Activated CD8-positive, alpha-beta T cell treated with anti-CD3 and anti-CD28 coated beads for 36 hours (primary cell): ENCODE measurements at places on chromosomes 11 and 22. TPM values are rescaled to one million over a fixed set of nuclear protein-coding genes. Genes with fewer than 3 reads are reported as not detected.
A peak's percentile ranks its signal among the peaks of the same experiment; 100 is the strongest.

DNA sequence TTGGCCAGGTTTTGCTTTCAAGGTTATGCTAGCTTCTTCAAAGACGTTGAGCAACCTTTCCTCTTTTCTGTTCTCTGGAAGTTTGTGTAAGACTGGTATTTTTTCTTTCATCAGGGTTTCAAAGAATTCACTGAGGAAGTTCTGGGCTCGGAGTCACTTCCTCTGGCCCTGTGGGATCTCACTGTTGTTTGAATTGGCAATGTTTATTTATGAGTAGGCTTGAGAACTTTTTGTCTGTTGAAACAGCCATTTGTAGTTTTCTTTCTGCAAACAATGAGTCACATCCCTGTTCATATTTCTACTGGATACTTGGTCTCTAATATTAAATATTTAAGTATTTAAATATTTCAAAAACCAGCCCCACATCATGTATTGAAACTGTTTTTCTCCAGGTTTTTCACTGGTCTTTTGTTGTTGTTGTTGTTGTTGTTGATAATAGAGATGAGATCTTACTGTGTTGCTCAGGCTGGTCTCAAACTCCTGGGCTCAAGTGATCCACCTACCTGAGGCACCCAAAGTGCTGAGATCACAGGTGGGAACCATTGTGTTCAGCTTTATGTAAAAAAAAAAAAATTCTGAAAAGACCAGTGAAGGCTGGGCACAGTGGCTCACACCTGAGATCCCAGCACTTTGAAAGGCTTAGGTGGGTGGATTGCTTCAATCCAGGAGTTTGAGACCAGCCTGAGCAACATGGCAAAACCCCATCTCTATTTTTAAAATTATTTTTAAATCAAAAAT is 26.9 kb downstream of the SUSD2 start:
- no peak for DNase-seq

DNA sequence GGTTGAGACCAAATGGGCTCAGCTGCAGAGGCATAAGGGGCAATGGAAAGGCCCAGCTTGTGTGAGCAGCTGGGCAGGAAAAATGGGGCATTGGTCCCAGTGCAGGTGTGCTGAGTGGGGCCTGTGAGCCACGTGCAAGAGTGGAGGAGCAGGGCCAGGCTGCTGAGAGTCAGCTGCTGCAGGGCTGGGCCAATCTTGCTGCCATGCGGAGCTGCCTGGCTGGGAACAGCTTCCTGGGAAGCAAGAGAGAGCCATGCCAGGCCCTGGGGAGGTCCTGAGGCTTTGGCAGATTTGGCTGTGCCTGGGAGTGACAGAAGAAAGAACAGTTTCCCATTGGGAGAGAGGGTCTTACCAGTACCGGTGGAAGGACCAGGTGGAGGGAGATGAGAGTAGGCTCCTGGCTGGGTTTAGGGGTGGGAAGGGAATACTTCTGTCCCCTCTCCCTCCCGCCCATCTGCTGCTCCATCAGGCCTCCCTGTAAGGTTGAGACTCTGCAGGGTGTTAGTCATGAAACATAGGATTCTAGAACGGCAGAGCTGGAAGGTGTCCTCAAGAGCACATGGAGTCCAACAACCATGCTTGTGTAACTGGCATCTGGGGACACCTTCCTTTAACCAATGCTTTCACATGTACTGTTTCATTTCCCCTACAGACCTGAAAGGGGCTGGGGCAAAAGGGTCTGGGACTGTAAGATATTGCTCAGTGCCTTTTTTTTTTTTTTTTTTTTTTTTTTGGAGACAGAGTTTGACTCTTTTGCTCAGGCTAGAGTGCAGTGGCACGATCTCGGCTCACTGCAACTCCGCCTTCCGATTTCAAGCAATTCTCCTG is 10.4 kb downstream of the SEPTIN3 start:
- no peak for DNase-seq

DNA sequence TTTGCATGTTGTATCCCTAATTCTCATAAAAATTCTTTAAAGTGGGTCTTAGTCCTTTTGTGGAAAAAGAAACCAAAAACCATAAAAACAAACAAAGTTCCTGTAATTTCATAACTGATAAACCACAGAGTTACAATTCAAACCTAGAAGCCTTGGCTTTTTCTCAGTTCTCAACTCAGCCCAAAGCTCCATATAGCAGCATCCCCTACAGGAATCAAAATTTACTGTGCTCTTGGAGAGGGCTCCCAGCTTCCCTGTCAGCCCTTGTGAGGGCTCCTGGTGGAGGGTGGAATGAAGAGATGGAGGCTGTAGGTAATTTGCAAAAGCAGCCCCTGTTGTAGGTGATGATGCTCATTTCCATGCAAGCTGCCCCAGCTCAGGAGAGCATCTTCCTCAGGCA is 506.1 kb upstream of the KIRREL3 start:
- no peak for DNase-seq

DNA sequence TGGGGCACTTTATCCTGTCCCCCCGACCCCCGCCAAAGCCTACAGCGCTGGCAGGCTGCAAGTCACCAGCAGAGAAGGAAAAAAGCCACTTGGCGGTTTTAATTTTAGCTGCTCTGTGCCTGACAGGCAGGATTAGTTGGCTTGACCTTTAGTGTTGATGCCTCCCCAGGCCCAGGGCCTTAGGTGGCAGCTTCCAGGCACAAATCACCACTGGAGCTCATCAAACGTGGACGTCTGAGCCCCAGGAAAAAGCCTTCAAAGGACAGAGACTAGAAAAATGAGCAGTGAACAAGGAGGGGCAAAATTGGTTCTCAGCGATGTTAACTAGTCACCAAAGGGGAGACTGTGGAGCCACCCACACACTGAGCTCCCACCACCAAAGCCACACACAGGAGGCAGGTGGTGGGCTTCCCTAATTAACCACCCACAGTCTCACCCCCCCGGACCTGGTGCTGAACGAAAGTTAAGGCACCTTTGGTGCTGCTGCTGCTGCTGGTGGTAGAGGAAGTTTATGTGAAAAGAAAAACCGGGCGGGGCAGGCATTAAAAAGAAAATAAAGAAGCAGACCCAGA is 4.4 kb upstream of the PYGM start:
- DNase-seq: peak; percentile 82

DNA sequence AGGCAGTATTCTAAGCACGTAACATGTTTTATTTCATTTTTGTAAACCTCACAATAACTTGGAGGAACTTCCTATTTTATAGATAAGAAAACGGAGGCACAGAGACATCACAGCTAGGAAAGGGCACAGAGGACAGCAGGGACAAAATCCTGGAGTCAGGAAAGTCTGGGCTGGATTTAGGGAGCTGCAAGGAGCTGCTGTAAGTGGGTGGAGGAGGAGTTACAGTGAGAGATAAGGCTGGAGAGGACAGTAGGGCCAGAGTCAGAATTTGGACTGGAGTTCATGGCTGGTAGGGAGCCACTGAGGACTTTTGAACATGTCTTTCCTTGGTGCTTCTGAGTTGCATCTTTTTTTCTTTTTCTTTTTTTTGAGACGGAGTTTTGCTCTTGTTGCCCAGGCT is 32.2 kb upstream of the PTPRJ start:
- no peak for DNase-seq

- DNase-seq: no peak
These were observed 133.3 kb downstream of the ST3GAL4 start for GRCh38 chr11:126488591-126489370.

DNA sequence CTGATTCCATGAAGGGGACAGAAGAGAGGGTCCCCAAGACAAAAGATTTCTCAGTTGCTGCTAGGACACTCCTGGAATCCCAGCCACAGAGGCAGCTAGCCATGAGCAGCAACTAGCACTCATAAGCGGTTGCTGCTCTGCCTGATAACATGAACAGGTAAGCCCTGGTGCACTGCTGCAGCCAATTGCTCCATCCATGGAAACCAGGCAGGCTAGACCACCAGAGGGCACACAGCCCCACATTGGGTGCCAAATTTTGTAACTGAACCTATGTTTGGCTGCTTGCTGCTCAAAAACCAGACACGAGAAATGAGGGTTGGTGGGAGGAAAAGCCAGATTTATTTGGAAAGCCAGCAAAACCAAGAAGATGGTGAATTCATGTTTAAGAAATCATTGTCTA is 21.9 kb upstream of the QSER1 start:
- DNase-seq: peak; percentile 50

GRCh38 chr11:120529911-120530310 is 18.4 kb downstream of the GRIK4 start:
- no peak for DNase-seq

Gene KRTAP5-11
- not detected for total RNA-seq

Gene SLC35F2
- 26.8 TPM for total RNA-seq

Gene GGTLC3
- total RNA-seq: not detected

Gene MS4A2
- total RNA-seq: not detected

Gene RAB6A
- total RNA-seq: 77.6 TPM

Gene SPA17
- 3.6 TPM for total RNA-seq
